ENCODE measurements at places on chromosomes 16 and 17. TPM values are rescaled to one million over a fixed set of nuclear protein-coding genes. Genes with fewer than 3 reads are reported as not detected.

The KRTAP17-1 gene
- polyA plus RNA-seq, result not detected

The IFT20 gene
- polyA plus RNA-seq, result 64.1 TPM

The SHBG gene
- 2.7 TPM for polyA plus RNA-seq

The ATXN1L gene
- polyA plus RNA-seq, result 18.9 TPM

The PYDC1 gene
- polyA plus RNA-seq, result 2.0 TPM

The TBC1D3C gene
- polyA plus RNA-seq, result not detected

The PPP1R27 gene
- polyA plus RNA-seq, result not detected

The SLC22A31 gene
- polyA plus RNA-seq, result 0.44 TPM

The CCL16 gene
- polyA plus RNA-seq, result not detected

The NOXO1 gene
- 1.7 TPM for polyA plus RNA-seq

The TBC1D3K gene
- polyA plus RNA-seq, result not detected

The MPV17L gene
- 10.9 TPM for polyA plus RNA-seq

The EPOP gene
- polyA plus RNA-seq, result 2.3 TPM

The NPLOC4 gene
- 46.0 TPM for polyA plus RNA-seq

The CRYM gene
- 4.3 TPM for polyA plus RNA-seq

The CES1 gene
- 1.0 TPM for polyA plus RNA-seq

The KRT13 gene
- polyA plus RNA-seq, result not detected

The SDK2 gene
- polyA plus RNA-seq, result 14.4 TPM

The C16orf96 gene
- polyA plus RNA-seq, result 0.71 TPM

The KRTAP29-1 gene
- polyA plus RNA-seq, result not detected

The CYLD gene
- 28.4 TPM for polyA plus RNA-seq

The SPNS2 gene
- polyA plus RNA-seq, result 67.3 TPM

The DNAJA3 gene
- polyA plus RNA-seq, result 45.0 TPM

The STX1B gene
- polyA plus RNA-seq, result 116 TPM

The ST6GALNAC1 gene
- 4.6 TPM for polyA plus RNA-seq

The OR1E2 gene
- 0.23 TPM for polyA plus RNA-seq

Data from spinal cord (tissue), 10 donors.